Activated T-helper 9 cell treated with anti-CD3 and anti-CD28 coated beads, Interleukin-2, amount 50 U/mL, for 16 hours (primary cell): ENCODE measurements at places on chromosomes 11 and 22.

DNA sequence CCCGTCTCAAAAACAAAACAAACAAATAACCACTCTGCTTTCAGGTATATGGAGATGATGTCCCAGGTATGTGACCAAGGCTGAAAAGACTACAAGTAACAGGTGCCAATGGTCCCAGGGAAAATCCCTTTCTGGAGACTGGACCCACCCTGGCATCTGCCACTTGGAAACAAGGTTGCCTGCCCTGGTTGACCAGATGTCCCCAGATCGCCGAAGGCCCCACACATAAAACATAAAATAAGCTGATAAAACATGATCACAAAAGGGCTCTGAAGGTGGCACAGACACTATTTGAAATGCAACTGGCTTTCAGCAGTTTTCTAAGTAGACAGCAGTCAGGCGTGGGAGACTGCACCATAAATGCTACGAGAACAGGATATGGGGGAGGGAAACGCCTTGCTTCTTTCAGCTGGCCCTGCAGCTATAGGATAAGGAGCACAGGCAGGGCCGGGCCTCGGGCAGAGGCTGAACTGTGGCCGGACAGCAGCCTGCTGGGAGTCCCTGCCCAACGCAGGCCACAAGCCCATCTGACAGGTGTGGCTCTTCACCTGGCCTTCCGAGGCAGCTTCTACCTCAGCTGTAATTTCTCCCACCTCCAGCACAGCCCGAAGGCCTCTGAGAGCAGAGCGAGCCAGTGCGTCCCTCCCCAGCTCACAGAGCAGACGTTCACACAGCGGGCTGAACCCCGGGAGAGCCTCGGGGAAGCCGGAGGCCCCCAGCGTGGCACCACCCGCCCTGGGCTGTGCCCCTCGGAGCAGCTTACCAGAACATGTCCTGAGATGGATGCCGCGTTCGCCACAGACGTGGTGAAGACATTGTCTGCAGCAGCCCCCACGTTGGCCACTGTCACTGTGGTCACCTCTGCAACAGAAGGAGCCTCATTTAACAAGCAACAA is 4.0 kb downstream of the DEAF1 start:
- DNase-seq, result no peak

GRCh38 chr11:44319170-44319551 is 9.2 kb upstream of the ALX4 start:
- no peak for DNase-seq

- no peak for DNase-seq
Measured at GRCh38 chr11:16825968-16826367, 87.5 kb downstream of the C11orf58 start.

DNA sequence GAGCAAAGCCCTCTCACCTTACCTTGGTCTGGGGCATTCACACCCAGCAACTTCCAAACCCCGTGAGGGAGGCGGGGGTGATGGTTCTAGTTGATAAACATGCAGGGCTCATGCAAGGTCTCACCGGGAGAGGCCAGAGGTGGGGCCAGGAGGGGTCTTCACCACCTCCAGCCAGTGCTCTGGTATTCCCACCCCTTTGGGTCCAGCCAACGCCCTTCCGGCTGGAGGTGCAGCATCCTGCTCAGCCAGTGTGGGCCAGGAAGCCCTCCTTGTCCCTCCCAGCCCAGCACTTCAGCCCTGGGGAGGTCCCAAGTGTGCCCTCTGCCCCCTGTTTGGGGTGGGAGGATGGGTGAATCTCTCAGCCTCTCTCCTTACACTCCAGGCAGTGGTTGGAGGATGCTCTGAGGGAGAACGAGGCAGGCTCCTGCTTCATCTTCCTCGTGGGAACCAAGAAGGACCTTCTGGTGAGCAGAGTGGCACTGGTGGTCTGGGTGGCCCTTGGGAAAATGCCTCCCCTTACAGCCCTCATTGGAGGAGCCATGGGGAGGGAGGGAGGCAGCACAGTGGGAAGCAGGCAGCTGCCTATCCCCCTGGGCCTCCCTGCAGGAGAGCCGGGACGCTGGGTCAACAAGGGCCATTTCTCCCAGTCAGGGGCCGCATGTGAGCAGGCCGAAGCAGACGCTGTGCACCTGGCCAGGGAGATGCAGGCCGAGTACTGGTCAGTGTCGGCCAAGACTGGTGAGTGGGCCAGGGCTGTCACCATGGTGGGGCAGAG is 13.4 kb downstream of the RAB36 start:
- no peak for DNase-seq

- no peak for DNase-seq
Measured at GRCh38 chr11:107741044-107741823, 29.4 kb upstream of the SLN start.

DNA sequence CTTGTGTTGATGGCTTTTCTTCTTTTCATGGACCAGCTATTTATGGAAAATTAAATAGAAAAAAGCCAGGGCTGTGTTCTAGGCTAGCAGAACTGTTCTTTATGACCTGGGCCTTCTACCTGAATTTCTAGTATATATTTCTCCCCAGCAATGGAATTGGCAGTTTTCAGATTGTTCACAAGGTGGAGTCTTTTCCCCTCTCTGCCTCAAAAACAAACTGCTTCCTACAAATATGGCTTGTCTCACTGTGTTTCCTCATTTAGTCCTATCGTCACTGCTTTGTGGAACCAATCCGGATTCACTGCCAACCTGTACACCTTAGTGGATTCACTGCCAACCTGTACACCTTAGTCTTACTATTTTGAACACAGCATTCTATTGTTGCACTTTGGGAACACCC is 5.0 kb upstream of the APOL5 start:
- no peak for DNase-seq

DNA sequence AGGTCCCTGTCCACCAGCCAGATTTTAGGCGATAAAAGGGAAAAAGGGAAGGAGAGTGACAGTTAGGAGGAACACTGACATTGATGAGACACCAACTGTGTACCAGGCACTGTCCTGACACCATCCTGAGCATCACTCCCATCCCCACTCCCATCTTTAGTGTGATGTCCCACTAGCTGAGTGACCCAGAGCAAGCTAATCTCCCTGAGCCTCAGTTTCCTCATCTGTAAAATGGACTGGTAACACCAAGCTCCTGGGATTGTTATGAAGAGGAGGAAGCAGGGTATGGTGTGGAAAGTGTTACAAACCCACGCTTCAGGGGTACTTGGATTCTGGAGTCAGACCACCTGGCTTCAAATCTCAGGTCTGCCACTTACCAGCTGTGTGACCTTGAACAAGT is 8.5 kb upstream of the P2RY6 start:
- no peak for DNase-seq

DNA sequence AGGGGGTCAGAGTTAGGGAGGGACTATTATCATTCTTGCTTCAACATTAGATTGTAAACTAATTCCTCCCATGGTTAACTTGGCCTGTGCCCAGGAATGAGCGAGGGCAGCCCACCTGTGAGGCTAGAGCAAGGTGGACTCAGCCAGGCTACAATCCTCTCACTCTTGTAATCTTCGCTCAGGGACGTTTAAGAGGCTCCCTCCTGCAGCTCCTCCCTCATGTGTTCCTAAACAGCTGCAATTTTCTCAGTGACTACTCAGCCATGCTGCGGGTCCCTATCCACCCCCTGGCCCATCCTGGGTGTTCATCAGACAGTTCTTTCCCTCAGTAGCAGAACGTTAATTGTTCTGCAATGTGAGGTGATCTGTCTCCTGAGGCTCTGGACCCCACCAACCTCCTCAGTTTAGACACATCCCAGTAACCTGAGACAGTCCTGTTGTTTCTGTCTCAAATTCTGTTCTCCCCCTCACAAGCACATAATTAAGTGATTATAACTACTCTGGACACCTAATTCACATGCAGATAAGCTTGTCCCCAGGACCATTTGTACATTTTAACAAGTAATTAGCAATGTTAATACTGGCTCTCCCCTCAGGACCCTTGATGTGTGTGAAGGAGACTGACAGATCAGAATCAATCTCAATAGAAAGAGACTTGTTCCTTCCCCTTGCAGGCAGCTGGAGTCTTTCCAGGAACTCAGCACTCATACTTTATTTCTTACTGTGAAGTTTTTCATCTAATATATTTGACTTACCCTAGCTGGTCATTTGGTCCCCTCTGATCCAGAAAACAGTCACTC is 337.2 kb upstream of the B3GAT1 start:
- DNase-seq, result no peak

- no peak for DNase-seq
Measured at GRCh38 chr11:11786234-11786633, 55.5 kb upstream of the USP47 start.

DNA sequence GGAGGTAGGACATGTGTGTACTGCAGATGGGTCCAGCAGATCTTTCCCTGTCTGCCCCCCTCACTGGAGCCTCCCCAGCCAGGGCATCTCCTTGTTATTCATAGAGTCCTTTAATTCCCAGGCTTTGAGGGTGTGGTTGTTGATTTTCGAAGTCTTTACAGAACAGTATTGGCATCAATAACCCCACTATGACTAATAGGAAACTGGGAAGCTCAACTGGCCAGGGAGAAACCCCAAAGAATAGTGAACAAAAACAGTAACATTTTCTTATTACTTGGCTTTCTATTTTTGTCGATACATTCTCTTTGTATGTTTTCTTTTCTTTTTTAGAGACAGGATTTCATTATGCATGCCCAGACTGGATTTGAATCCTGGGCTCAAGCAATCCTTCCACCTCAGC is 57.9 kb downstream of the NF2 start:
- DNase-seq, result no peak

DNA sequence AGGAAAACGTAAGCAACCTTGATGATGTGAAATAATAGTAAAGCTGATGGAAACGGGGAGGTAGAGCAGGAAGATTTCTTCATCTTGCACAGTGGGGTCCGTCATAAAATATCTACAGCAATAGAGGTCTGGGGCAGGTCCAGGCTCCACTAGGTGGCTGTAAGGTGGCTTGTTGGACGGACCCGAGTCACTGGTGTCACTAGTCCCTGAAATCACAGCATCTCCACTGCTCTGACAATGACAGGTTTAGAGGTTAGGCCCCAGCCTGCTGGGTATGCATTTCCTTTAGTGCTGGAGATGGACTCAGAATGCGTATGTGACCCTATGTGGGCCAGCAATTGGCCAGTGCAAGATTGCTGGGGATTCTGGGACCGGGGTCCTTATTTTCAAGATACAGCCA is 25.2 kb upstream of the CLDN5 start:
- DNase-seq, result no peak

DNA sequence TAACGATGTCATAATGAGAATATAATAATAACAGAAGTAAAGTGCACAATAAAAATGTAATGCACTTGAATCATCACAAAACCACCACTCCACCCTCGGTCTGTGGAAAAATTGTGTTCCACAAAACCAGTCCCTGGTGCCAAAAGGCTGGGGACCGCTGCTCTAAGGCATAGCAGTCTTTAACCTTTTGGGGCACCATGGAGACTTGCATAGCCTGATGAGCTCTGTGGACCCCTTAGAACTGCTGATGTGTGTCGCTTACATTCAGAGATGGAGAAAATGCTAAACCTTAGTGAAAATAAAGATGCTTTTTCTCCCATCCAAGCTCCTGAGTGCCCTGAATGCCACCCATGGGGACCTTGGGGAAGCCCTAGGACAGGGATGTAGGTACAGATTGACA is 87.6 kb upstream of the SEPTIN5 start:
- DNase-seq, result no peak

- DNase-seq, result no peak
Measured at GRCh38 chr11:11931461-11932055, 76.9 kb downstream of the DKK3 start.

- DNase-seq, result no peak
Measured at GRCh38 chr11:107710301-107710700, 1.6 kb downstream of the SLN start.

- no peak for DNase-seq
Measured at GRCh38 chr22:47394504-47395440, 632.3 kb downstream of the TBC1D22A start.

GRCh38 chr11:120332822-120333716 is 3.1 kb upstream of the ARHGEF12 start:
- DNase-seq, result no peak

- no peak for DNase-seq
Measured at GRCh38 chr11:10490032-10490397, 35.0 kb downstream of the AMPD3 start.

GRCh38 chr11:65506290-65506771 is 7.5 kb downstream of the MALAT1 start:
- DNase-seq, result no peak

DNA sequence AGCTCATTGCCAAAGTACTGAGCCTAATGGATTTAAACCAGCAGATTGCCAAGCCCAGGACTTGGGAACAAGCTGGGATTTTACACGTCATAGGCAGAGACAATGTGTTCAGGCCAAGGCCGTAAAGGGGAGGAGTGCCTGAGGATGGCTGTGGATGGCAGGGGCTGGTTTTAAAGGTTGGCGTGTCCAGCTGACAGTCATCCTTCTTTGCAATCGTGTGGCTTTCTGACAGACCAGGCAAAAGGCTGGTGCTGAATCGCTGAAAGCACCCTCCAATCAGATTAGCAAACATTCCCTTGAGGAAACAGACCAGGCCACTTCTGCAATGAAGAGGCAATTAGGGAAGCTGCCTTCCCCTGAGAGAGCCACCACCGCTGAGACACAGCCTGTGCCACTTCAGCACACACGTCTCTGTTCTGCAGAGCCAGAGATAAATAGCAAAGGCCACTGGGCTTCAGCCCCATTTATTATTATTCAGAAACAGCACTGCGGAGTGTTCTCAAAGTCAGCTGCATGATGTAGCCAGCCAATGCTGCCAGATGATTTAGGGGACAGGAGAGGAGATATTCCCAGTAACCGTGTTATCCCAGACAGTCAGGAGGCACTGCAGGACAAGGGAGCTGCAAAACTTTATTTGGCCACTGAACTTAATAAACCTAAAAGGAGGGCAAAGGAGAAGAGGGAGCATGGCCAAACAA is 54.2 kb upstream of the CSNK2A3 start:
- DNase-seq, result no peak

GRCh38 chr11:1705126-1706052 is 8.4 kb downstream of the KRTAP5-6 start:
- DNase-seq, result no peak

DNA sequence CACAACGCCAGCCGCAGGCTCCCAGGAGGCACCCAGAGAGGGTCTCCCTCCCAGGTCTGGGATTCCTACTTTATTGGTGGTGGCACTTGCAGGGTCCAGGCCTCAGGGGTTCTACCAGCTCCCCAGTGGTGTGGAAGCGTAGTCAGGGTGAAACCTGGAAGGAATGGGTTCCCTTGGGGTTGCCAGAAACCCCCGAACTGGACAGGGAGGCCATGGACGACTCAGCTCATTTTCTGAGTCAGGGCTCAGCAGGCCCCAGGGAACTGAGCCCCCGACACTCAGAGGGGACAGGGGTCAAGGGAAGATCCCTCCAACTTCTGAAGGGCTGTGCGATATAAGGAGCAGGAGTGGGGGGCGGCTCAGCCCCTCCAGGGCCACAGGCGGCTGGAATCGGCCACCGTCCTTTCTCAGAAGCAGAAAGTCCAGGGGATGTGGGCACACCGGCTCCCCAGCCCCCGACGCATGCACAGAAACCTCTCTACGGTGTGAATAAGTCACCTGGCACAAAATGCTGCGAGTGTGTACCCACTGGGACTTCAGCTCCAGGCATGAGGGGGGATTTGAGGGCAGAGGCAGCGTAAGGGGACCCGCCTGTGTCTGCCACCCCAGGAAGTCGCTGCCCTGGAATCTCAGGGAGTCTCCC is 25.1 kb downstream of the MRGPRG start:
- no peak for DNase-seq
